ENCODE measurements at places on chromosomes 2 and 18. TPM values are rescaled to one million over a fixed set of nuclear protein-coding genes. Genes with fewer than 3 reads are reported as not detected.
A peak's percentile ranks its signal among the peaks of the same experiment; 100 is the strongest.

IFIH1 gene
- 2.4 TPM for total RNA-seq

CHRND gene
- 300 TPM for total RNA-seq

METTL5 gene
- 75.4 TPM for total RNA-seq

NCKAP5 gene
- total RNA-seq = 1.2 TPM

DNA sequence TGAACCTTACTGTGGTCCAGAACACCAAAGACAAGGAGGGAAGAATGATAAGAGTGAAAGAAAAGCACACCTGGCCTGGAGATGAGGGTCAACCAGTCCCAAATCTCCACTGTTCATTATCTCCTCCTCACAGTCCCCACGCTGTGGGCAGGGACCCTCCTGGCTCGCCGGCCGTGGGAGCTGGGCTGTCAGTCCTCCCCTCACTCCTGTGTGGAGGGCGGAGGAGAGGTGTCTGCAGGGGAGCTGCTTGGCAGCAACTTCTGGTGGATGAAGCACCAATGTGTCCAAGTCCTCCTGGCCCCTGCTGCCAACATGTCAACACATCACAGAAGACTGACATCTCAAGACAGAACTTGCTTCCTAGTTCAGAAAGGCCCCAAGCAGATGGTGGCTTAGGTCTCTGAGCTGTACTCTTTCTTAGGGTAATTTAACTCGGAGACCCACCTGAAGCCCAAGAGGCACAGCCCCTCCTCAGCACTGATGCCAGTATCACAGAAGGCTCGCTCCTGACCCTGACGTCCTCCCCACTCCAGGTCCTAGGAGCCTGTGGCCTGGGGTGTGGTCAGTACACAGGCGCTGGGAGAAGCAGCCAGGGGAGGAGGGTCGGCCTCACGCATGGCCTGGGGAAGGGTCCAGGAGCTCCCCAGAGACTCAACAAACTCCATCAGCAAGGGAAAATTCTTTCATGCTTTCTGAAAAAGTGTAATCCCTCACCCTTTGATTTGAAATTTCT is 54.5 kb downstream of the PARD6G start:
- H3K27me3 ChIP-seq = no peaks in the 10 kb centered on the region
- DNase-seq = no peak
- H3K36me3 ChIP-seq = no peaks in the 10 kb centered on the region
- no peak overlapping the region for H3K4me3 ChIP-seq

LIPG gene
- 19.1 TPM for total RNA-seq

DNA sequence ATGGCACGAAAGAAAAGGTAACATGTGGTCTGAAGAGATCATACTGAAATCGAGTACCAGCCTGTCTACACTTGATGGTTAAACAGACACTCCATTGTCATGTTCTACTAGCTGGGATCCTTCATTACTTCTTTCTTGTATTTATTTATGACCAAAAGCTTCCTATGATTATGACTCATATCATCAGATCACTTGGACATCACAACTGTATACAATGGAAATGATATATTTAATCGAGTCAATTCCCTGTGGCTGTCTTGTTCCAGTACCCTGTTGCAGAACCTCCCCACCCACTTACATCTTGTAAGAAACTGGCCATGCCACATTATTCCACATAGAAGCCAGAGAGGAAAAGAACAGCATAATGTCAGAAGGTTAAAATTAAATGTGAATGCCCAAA is 358.9 kb downstream of the ZEB2 start:
- no peaks in the 10 kb centered on the region for H3K36me3 ChIP-seq
- H3K4me1 ChIP-seq = peaks cover 8% of the 10 kb centered on the region

DNA sequence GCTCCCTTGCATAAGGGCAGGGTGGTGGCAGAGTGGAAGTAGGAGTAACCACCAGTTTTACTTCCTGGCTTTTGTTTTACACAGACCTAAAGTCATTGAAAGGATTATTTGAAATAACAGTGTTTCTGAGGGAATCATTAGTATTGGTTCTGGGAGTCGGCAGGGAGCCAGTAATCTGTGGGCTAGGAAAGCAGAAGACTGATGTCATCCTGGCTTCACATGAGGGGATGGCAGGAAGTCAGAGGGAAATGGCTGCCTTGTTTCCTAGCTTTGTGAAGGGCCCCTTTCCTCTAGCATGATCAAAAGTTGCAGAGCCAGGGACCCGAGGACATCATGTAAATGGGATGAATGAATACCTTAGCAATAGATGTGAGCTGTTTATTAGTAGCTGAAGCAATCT is 792.6 kb downstream of the CPS1 start:
- no peaks in the 10 kb centered on the region for H3K36me3 ChIP-seq
- DNase-seq = no peak
- H3K27me3 ChIP-seq = no peaks in the 10 kb centered on the region
- H3K4me1 ChIP-seq = no peaks in the 10 kb centered on the region
- H3K27ac ChIP-seq = no peak overlapping the region
- H3K4me3 ChIP-seq = no peak overlapping the region

SCTR gene
- total RNA-seq = 1.3 TPM

GRCh38 chr2:200619279-200619678 is 33.5 kb downstream of the AOX1 start:
- no peaks in the 10 kb centered on the region for H3K4me1 ChIP-seq
- no peak for DNase-seq
- H3K36me3 ChIP-seq = no peaks in the 10 kb centered on the region
- no peak overlapping the region for H3K27ac ChIP-seq
- H3K4me3 ChIP-seq = no peak overlapping the region
- no peaks in the 10 kb centered on the region for H3K27me3 ChIP-seq

DNA sequence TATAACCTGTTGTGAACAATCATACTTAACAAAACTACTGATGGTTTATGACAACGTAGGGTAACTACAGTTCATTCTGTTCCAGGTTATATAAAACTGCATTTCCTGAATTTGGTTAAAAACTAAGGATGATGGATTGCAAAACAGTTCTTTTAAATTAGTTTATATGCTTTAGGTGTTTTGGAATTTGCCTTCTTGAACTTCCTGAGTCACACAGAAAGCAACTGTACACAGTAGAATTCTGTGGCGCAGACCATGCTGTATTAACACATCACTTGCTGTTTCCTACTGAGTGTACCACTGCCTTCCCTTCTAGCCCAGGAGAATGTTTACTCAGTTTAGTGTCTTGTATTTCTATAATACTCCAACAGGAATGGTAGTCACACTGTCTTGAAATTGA is 19.4 kb downstream of the ITGB1BP1 start:
- no peak overlapping the region for H3K27ac ChIP-seq
- H3K4me1 ChIP-seq = no peaks in the 10 kb centered on the region
- no peak overlapping the region for H3K4me3 ChIP-seq

MAP4K4 gene
- 80.4 TPM for total RNA-seq

GRCh38 chr2:121089166-121089510 is 195.9 kb downstream of the TFCP2L1 start:
- no peaks in the 10 kb centered on the region for H3K36me3 ChIP-seq
- no peak for DNase-seq
- H3K27ac ChIP-seq = no peak overlapping the region

- no peak for DNase-seq
- H3K4me1 ChIP-seq = peaks cover 19% of the 10 kb centered on the region
- no peaks in the 10 kb centered on the region for H3K27me3 ChIP-seq
- peak overlapping the region; percentile 67 for H3K27ac ChIP-seq
- H3K36me3 ChIP-seq = no peaks in the 10 kb centered on the region
- no peak overlapping the region for H3K4me3 ChIP-seq
Measured at GRCh38 chr2:33467413-33467812, 9.0 kb upstream of the RASGRP3 start.

DNA sequence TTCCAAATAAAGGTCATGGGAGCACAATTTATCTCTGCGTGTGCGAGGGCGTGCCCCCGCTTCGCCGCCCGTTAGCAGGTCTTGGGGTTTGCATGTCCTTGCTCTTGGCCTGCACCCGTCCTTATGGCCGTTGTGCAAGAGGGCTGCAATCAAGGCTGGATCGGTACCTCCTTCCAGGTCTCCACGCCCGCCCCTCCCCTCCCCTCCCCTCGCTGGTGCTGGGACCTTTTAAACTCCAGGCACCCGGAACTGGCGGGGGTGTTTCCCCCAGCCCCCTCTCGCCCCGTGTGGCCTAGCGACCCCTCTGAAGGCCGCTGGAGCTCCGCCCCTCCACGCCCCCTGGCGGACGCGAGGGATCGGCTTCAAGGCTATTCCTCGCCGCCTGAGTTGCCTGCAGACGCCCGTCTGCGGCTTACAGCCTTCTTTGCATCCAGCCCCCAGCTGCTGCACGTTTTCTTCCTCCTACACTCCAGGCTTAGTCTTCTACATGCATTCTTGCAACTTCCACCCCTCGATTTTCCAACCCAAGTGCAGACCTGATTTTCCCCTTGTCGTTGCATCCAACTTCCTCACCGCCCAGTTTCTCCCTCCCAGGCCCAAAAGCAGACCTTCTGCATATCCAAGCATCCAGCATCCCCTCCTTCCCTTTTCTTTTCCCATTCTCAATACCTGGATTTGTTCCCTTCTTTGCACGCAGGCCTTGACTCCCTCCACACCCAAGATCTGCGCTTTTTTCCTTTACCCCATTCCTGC is 577 bp downstream of the IDH1 start:
- H3K4me3 ChIP-seq = peak overlapping the region; percentile 81
- peak overlapping the region; percentile 66 for H3K27ac ChIP-seq
- H3K4me1 ChIP-seq = peaks cover 22% of the 10 kb centered on the region
- H3K36me3 ChIP-seq = peaks cover 32% of the 10 kb centered on the region
- DNase-seq = peak; percentile 89

ANKRD23 gene
- total RNA-seq = 940 TPM

GRCh38 chr2:36812196-36812595 is 115.7 kb downstream of the VIT start:
- no peak overlapping the region for H3K27ac ChIP-seq
- H3K27me3 ChIP-seq = no peaks in the 10 kb centered on the region
- H3K36me3 ChIP-seq = no peaks in the 10 kb centered on the region
- no peaks in the 10 kb centered on the region for H3K4me1 ChIP-seq
